ENCODE measurements at places on chromosomes 6 and 20. TPM values are rescaled to one million over a fixed set of nuclear protein-coding genes. Genes with fewer than 3 reads are reported as not detected.

The LY6G6C gene
- total RNA-seq: not detected

The GLP1R gene
- total RNA-seq: not detected

The SDCBP2 gene
- total RNA-seq: 0.54 TPM

The THBD gene
- under 0.01 TPM for total RNA-seq

The MROH8 gene
- total RNA-seq: 1.1 TPM

The KCNK5 gene
- not detected for total RNA-seq

The SIRPD gene
- not detected for total RNA-seq

The TFAP2C gene
- total RNA-seq: under 0.01 TPM

The SULF2 gene
- 0.28 TPM for total RNA-seq

The XKR7 gene
- total RNA-seq: not detected

The VSTM2L gene
- 0.18 TPM for total RNA-seq

The NOTCH4 gene
- 2.2 TPM for total RNA-seq

The DEFB127 gene
- total RNA-seq: not detected

The NHSL1 gene
- total RNA-seq: 7.2 TPM

- DNase-seq: no peak
- H3K27ac ChIP-seq: no peak overlapping the region
- H3K36me3 ChIP-seq: no peaks in the 10 kb centered on the region
- H3K27me3 ChIP-seq: no peaks in the 10 kb centered on the region
- H3K4me1 ChIP-seq: no peaks in the 10 kb centered on the region
- H3K4me3 ChIP-seq: no peak overlapping the region
These were observed 116.6 kb downstream of the FOXC1 start for GRCh38 chr6:1726341-1726768.

GRCh38 chr6:104483225-104483834 lies 376.4 kb downstream of the HACE1 start:
- no peaks in the 10 kb centered on the region for H3K27me3 ChIP-seq
- H3K27ac ChIP-seq: no peak overlapping the region
- no peaks in the 10 kb centered on the region for H3K4me1 ChIP-seq

GRCh38 chr20:13425381-13426135 lies 204.5 kb downstream of the ISM1 start:
- no peaks in the 10 kb centered on the region for H3K36me3 ChIP-seq
- H3K27me3 ChIP-seq: no peaks in the 10 kb centered on the region
- no peak overlapping the region for H3K4me3 ChIP-seq
- no peak for DNase-seq

- H3K4me1 ChIP-seq: no peaks in the 10 kb centered on the region
- no peak overlapping the region for H3K4me3 ChIP-seq
- H3K27ac ChIP-seq: no peak overlapping the region
- no peak for DNase-seq
- no peaks in the 10 kb centered on the region for H3K36me3 ChIP-seq
These were observed 1.2 kb downstream of the CST7 start for GRCh38 chr20:24950128-24950835.

- DNase-seq: no peak
- H3K27ac ChIP-seq: no peak overlapping the region
- no peaks in the 10 kb centered on the region for H3K27me3 ChIP-seq
- no peaks in the 10 kb centered on the region for H3K4me1 ChIP-seq
- H3K4me3 ChIP-seq: no peak overlapping the region
These were observed 329.5 kb upstream of the KHDRBS2 start for GRCh38 chr6:62615366-62616015.

GRCh38 chr6:14277405-14277930 lies 159.9 kb downstream of the CD83 start:
- H3K27me3 ChIP-seq: peaks cover 4% of the 10 kb centered on the region
- no peaks in the 10 kb centered on the region for H3K4me1 ChIP-seq
- no peak for DNase-seq
- H3K27ac ChIP-seq: no peak overlapping the region
- H3K36me3 ChIP-seq: no peaks in the 10 kb centered on the region

DNA sequence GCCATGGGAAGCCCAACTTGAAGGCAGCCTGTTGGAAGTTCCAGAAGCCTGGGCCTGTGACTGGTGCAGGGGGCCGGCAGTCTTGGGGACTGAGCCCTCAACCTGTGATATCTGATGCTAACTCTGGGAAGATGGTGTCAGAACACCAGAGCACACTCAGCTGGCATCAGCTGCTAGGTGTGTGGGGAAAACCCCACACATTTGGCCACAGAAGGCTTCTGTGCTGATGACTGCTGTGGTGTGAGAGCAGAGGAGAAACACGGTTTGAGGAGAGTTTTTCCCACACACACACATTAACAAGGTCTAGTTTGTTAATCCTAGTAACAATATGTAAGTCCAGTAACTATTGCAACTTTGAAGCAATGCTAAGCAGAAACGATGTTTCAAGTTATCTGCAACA lies 78.0 kb downstream of the PSMB1 start:
- H3K4me3 ChIP-seq: no peak overlapping the region
- peaks cover 13% of the 10 kb centered on the region for H3K27me3 ChIP-seq
- no peaks in the 10 kb centered on the region for H3K36me3 ChIP-seq
- DNase-seq: no peak
- no peak overlapping the region for H3K27ac ChIP-seq

GRCh38 chr6:37135835-37136694 lies 33.9 kb upstream of the PIM1 start:
- no peak overlapping the region for H3K4me3 ChIP-seq
- peaks cover 40% of the 10 kb centered on the region for H3K4me1 ChIP-seq
- H3K27ac ChIP-seq: peak overlapping the region; percentile 41
- H3K36me3 ChIP-seq: no peaks in the 10 kb centered on the region
- DNase-seq: no peak

DNA sequence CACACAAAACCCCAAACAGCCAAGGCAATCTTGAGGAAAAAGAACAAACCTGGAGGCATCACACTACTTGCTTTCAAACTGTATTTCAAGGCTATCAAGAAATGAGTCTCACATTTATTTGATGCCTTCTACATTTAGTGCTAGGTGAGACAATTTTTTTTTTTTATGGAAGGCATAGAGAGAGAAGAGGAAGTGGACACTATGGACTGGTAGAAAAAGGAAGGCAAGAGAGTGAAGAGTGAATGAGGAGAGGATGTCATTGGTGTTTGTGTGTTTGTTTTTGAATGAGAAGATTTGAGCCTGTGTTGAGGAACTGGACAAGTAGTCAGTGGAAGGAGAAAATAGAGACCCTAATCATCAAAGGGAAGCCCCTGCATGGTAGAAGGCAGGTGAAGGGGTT lies 182.0 kb upstream of the JAG1 start:
- no peaks in the 10 kb centered on the region for H3K36me3 ChIP-seq
- no peak for DNase-seq
- no peaks in the 10 kb centered on the region for H3K27me3 ChIP-seq
- H3K4me3 ChIP-seq: no peak overlapping the region
- peaks cover 2% of the 10 kb centered on the region for H3K4me1 ChIP-seq

GRCh38 chr6:1118287-1118647 lies 193.6 kb upstream of the FOXQ1 start:
- H3K27ac ChIP-seq: no peak overlapping the region
- H3K4me1 ChIP-seq: peaks cover 2% of the 10 kb centered on the region
- H3K36me3 ChIP-seq: no peaks in the 10 kb centered on the region
- no peak overlapping the region for H3K4me3 ChIP-seq
- H3K27me3 ChIP-seq: peaks cover 8% of the 10 kb centered on the region
- DNase-seq: no peak

GRCh38 chr20:32707691-32708581 lies 34.2 kb upstream of the C20orf203 start:
- H3K36me3 ChIP-seq: peaks cover 20% of the 10 kb centered on the region
- H3K27me3 ChIP-seq: no peaks in the 10 kb centered on the region
- H3K27ac ChIP-seq: peak overlapping the region; percentile 53
- DNase-seq: peak; percentile 55

DNA sequence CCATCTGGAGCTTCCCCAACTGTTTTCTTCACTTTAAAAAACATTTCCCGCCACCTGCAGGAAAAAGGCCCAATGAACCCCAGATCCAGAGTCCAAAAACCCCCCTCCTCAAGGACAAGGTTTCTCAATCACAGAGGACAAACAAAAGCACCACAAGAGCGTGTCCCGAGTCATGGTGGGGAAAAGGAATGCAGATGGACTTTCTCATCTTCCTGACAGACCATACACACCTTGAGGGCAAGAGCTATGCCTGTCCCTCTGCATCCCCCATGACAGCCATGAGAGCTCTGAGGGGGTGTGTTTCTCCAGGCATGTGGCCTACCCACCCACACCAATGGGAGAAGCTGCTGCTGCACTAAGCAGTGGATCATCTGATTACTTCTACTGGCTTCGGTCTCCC lies 9.0 kb downstream of the PEX6 start:
- no peaks in the 10 kb centered on the region for H3K27me3 ChIP-seq
- H3K27ac ChIP-seq: no peak overlapping the region
- peaks cover 10% of the 10 kb centered on the region for H3K4me1 ChIP-seq
- H3K4me3 ChIP-seq: no peak overlapping the region
- H3K36me3 ChIP-seq: peaks cover 39% of the 10 kb centered on the region
- no peak for DNase-seq

- no peak for DNase-seq
- H3K4me1 ChIP-seq: peaks cover 5% of the 10 kb centered on the region
- no peak overlapping the region for H3K27ac ChIP-seq
- H3K36me3 ChIP-seq: no peaks in the 10 kb centered on the region
- no peak overlapping the region for H3K4me3 ChIP-seq
These were observed 4.4 kb upstream of the COL19A1 start for GRCh38 chr6:69861986-69862385.

GRCh38 chr20:56552911-56553629 lies 20.0 kb downstream of the FAM209B start:
- no peak overlapping the region for H3K27ac ChIP-seq
- no peaks in the 10 kb centered on the region for H3K4me1 ChIP-seq
- H3K36me3 ChIP-seq: no peaks in the 10 kb centered on the region
- no peak for DNase-seq
- no peak overlapping the region for H3K4me3 ChIP-seq

DNA sequence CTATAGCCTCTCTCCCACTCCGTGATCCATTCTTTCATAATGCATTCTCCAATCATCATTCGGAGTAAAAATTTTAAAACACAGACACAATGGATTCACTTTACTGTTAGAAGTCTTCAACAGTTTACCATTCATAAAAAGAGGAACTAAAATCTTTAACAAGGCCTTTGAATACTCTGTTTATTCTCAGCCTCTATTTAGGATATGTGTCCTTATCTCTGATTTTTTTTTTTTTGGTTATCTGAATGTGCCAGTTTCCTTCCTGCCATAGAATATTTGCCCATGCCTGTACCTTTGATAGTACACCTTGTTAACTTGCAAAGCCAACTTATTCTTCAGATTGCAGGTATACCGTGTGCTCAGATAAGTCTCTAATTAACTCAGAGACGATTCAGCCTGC lies 11.1 kb downstream of the CRISP1 start:
- no peak overlapping the region for H3K4me3 ChIP-seq
- H3K27me3 ChIP-seq: no peaks in the 10 kb centered on the region

DNA sequence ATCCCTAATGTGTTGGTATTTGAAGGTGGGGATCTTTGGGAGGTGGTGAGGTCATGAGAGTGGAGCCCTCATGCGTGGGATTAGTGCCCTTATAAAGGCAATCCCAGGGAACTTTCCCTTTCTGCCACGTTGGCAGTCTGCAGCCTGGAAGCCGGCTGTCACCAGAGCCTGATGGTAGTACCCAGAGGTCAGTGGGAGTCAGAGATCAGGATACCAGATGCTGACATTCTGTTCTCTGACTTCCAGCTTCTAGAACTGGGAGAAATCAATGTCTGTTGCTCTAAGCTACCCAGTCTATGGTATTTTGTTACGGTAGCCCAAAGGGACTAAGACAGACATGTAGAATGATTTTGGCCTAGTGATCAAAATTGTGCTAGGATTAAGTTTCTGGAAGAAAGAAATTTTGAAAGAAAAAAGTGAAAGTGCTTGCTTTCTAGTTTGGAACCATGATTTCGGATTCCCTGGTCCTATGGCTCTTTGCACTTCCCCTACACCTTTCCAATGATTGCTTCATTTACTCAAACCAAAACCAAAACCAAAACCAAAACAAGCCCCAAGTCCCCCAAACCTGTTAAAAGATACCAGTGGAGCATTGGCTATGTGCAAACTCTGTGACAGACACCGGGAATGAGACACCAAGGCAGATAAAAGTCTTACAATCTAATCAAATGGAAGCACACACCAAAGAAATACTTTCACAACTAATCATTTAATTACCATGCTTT lies 173.7 kb upstream of the ZNF217 start:
- no peak overlapping the region for H3K4me3 ChIP-seq
- peak overlapping the region; percentile 25 for H3K27ac ChIP-seq
- peaks cover 23% of the 10 kb centered on the region for H3K4me1 ChIP-seq
- DNase-seq: no peak
- no peaks in the 10 kb centered on the region for H3K36me3 ChIP-seq
- H3K27me3 ChIP-seq: no peaks in the 10 kb centered on the region

DNA sequence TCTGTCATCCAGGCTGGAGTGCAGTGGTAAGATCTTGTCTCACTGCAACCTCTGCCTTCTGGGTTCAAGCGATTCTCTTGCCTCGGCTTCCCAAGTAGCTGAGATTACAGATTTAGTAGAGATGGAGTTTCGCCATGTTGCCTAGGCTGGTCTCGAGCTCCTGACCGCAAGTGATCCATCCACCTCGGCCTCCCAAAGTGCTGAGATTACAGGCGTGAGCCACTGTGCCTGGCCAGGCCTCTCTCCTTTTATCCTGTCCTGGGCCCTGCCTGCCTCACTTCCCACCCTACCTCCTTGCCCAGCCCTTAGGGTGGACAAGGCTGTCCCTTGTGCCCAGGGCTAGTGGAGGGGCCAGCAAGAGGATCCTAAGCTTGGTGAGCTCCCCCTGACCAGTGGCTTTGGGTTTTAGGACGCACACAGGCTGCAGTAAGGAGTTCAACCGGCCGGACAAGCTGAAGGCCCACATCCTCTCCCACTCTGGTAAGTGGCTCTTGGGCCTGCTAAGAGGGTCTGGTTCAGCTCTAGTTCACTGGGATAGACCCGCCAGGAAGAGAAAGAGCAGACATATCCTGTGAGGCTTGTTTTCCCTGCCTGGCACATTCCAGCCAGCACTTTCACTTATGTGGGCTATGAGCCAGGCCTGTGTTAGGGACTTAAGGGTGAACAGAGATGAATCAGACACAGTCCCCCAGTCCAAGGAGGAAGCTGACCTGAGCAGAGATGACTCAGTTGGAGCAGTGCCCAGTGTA lies 21.9 kb upstream of the CHMP4B start:
- DNase-seq: peak; percentile 96
- H3K36me3 ChIP-seq: peaks cover 1% of the 10 kb centered on the region
- H3K4me1 ChIP-seq: peaks cover 10% of the 10 kb centered on the region
- no peak overlapping the region for H3K4me3 ChIP-seq
- H3K27ac ChIP-seq: peak overlapping the region; percentile 66
- H3K27me3 ChIP-seq: no peaks in the 10 kb centered on the region

DNA sequence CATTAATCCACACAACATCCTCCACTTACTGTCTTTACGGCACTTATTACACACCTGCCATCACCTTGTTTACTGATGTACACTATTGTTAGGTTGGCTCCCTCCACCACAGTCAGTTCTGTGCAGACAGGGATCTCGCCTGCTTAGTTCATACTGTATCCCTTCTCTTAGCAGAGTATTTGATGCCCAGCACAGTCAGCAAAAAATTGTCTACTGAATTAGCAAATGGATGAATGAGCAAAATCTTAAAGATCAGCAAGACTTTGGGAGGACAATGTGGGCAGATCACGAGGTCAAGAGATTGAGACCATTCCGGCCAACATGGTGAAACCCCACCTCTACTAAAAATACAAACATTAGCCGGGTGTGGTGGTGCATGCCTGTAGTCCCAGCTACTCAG lies 109.8 kb upstream of the ATXN1 start:
- no peak overlapping the region for H3K27ac ChIP-seq
- H3K36me3 ChIP-seq: no peaks in the 10 kb centered on the region
- H3K4me3 ChIP-seq: no peak overlapping the region
- H3K27me3 ChIP-seq: peaks cover 2% of the 10 kb centered on the region
- peaks cover 5% of the 10 kb centered on the region for H3K4me1 ChIP-seq
- DNase-seq: no peak

- no peak for DNase-seq
- H3K27me3 ChIP-seq: peaks cover 8% of the 10 kb centered on the region
- H3K36me3 ChIP-seq: no peaks in the 10 kb centered on the region
- no peak overlapping the region for H3K27ac ChIP-seq
- no peaks in the 10 kb centered on the region for H3K4me1 ChIP-seq
These were observed 3.2 kb downstream of the GPR63 start for GRCh38 chr6:96834070-96834469.
